ENCODE measurements at places on chromosomes 7 and 10.

- no peak for DNase-seq
Measured at GRCh38 chr10:112724404-112724991, 225.5 kb upstream of the TCF7L2 start.

GRCh38 chr7:83347945-83348444, 185.3 kb upstream of the PCLO start:
- DNase-seq, result no peak

GRCh38 chr7:112789817-112790585, at the start of gene TMEM168:
Gene TMEM168 (minus strand): TSS chr7:112790393. CDS start chr7:112784825, 5,568 bp downstream.
- peak; percentile 83 for DNase-seq

DNA sequence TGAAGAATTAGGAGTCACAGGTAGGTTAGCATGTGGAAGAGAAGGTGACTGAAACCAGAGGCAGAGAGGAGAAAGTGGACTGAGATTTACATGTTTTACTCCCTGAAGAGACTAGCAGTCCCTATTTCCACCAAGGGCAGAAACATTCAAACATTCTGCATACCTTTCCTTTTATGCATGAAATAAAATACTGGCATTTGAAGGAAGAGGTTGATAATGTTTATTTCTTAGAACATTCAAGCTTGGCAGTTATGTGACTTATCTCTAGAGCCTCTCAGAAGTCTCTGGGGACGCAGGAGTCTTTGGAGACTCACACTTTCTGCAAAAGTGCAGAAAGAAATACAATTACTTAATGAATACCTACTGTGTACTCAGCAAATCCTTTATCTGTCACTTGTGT, 507.1 kb upstream of the C7orf33 start:
- DNase-seq, result no peak

Measured in NCI-H1105 treated with DMSO at 0.1 percent for 48 hours (cell line).